Cerebellar nuclear complex (tissue), 1 donor: ENCODE measurements at places on chromosomes 11 and 22.

- DNase-seq, result no peak
Observed at GRCh38 chr11:87181143-87181542, 143.4 kb downstream of the TMEM135 start.

GRCh38 chr11:119865661-119866156, 136.7 kb upstream of the NECTIN1 start:
- DNase-seq, result no peak

GRCh38 chr11:88522624-88523385, 185.3 kb upstream of the CTSC start:
- no peak for DNase-seq

DNA sequence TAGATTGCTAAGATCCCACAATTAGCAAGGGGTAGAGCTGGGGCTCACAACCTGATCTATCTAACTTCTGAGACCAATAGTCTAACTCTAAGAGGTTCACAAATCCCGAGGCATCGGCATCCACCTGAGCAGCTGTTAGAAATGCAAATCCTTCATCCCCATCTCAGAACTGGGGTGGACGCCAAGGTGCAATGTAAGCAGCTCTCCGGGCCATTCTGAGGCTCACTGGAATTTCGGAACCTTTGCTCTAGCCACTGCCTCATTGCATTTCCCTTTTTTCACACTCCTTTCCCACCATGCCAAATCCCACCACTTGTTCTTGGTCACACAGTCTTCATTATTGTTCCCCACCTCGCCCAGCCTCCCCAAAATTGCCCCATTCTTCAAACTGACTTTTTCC, 29.8 kb downstream of the MAML2 start:
- DNase-seq, result no peak
